Activated naive CD8-positive, alpha-beta T cell treated with anti-CD3 and anti-CD28 coated beads, Interleukin-2, amount 10 ng/mL, durations not matched to agents 7 days and 5 days (primary cell): ENCODE measurements at places on chromosomes 7 and 10. TPM values are rescaled to one million over a fixed set of nuclear protein-coding genes. Genes with fewer than 3 reads are reported as not detected.

Gene HYAL4
- total RNA-seq = not detected

Gene ZNF365
- 0.58 TPM for total RNA-seq

Gene PLA2G12B
- not detected for total RNA-seq

Gene PLEKHS1
- total RNA-seq = not detected

Gene ASB15
- not detected for total RNA-seq

Gene PHYHIPL
- total RNA-seq = not detected

Gene SPDYE3
- not detected for total RNA-seq

Gene STK31
- total RNA-seq = 0.80 TPM

Gene WASHC2A
- total RNA-seq = 44.0 TPM

Gene ANTXRL
- total RNA-seq = not detected

Gene SEMA3A
- 3.2 TPM for total RNA-seq

Gene SPDYE1
- 0.11 TPM for total RNA-seq

Gene AGMO
- total RNA-seq = not detected

Gene TMEM140
- total RNA-seq = 31.0 TPM

Gene TACR2
- not detected for total RNA-seq

Gene NOC3L
- total RNA-seq = 17.7 TPM

Gene TYW1B
- total RNA-seq = 4.0 TPM

Gene CYP3A5
- not detected for total RNA-seq

Gene MYH16
- not detected for total RNA-seq

Gene DMBT1
- total RNA-seq = not detected

Gene EN2
- not detected for total RNA-seq

Gene FBXO24
- 1.2 TPM for total RNA-seq

Gene GRM3
- total RNA-seq = not detected

Gene GRID2IP
- total RNA-seq = 0.28 TPM

Gene TEX36
- total RNA-seq = not detected

Gene ANXA11
- total RNA-seq = 277 TPM

Gene SLC39A12
- not detected for total RNA-seq

Gene HOXA9
- total RNA-seq = not detected
